ENCODE measurements at places on chromosomes 2 and 18.
A peak's percentile ranks its signal among the peaks of the same experiment; 100 is the strongest.

DNA sequence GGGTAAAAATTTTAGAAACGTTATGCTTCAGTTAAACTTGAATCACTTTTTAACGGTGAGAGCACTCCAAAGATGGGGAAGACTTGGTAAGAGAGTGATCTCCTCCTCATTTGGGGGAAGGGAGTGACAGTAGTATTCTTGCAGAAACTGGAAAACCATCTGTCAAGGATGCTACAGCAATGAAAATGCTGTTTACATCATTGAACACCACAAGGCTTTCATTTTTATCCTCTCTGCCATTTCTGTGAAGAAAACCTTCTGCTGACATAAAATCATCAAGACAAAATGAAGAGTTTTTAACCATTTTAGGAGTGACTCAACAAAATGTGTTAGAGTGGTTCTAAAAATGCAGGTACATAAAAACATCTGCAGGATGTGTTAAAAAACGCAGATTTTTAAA, 38.1 kb downstream of the CDH2 start:
- DNase-seq, result no peak

DNA sequence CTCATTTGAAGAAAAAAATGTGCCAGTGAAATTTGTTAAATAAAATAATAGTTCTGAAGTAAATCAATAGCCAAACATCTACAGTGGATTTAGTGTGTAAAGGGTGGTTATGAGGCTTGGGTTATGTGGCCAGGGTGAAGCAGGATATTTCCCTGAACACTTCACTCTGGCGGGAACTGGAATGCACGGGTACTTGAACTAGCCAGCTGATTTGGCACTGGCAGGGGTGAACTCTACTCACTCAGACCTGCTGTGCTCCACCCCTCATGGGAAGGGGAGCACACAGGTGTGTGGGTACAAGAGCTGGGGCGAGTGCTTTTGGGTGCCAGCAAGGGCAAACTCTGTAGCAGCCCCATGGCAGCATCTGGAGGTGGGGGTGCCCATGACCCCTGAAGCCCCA, 278.2 kb downstream of the CALCRL start:
- no peak for DNase-seq

- peak; percentile 69 for DNase-seq
Observed at GRCh38 chr2:205766779-205767359, 84.6 kb downstream of the NRP2 start.

- no peak for DNase-seq
Observed at GRCh38 chr18:23859466-23860336, 154.9 kb upstream of the TTC39C start.

GRCh38 chr2:98463081-98463481, 18.4 kb downstream of the INPP4A start:
- DNase-seq, result no peak

DNA sequence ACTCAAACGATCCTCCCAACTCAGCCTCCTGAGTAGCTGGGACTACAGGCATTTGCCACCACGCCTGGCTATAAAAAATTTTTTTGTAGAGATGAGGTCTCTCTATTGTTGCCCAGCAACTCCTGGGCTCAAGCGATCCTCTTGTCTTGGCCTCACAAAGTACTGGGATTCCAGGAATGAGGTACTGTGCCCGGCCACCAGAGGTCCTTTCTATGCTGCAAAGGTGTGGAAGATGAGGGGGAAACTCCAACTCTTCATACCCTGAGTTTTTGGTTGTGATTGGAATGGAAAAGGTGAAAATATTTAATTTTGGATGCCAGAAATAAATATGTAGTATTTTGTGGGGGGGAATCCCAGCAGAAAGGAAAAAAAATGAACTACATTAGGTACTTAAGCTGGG, 36.0 kb downstream of the MRPL33 start:
- peak; percentile 44 for DNase-seq

DNA sequence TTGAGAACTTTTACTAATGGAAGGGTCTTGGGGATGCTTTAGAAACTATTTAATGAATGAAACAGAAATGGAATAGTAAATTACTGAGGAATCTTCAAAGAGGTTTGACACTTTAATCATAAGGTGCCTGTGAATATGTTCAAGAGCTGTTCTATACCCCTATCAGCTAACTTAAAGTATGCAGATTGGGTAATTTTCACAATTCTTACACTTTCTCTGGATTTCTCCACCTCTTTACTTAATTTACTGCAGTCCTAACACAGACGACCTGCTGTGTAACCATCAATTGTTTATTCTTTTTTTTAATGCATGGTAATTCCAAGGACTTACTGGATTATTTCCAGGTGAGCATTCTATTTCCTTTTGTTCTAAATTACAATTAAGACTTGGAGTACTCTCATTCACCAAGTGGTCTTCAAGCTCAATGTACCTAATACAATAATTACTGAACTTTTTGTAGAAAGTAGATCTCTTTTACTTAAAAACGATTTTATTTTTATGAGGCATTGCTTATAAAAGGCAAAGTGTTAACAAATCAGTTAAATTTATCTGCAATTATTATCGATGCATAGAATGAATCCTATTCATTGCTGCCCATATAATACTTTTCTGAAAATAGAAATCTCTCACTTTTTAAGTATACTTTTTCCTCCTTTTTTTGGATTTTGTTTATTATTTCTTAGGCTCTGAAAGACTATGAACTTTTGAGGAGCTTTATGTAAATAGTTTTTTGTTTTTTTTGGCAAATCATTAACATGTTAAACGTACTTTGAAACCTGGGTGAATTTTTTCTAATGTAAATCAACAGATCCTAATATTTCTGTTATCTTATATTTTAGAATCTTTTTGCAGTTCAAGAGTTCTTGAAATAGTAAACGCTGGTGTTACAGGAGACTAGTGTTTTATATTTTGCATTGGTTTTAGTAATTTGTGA, 5.5 kb downstream of the VSNL1 start:
- DNase-seq, result no peak

DNA sequence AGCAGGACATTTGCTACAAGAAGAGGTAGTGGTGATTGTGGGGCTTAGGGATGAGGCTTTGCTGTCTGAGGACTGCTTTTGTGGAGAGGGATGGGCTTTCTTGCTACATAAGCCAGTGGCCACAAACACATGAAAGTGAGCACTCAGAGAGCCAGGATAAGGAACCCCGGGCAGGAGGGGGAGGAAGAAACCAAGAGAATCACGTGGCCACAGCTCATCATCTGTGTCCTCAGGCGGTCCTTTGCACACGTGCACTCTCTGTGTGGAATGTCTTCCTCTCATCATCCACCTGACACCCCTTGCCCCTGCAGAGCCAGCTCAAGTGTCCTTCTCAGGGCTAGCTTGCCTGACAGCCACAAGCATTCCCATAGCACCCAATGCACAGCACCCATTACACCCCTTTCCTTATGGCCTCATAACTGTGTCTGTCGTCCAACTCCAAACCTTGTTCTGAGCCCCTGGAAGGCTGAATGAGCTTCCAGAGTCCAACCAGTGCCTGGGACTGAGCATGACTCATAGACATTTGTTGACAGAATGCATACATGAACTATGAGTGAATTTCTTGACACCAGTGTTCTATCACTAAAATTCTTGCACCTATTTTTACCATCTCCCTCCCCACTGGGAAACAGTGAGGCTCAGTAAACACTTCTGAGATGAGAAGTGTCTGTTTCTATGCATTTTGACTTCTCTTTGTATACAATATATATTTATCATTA, 398.3 kb downstream of the ALK start:
- peak; percentile 70 for DNase-seq

GRCh38 chr2:232322560-232323327, 55.8 kb upstream of the ALPP start:
- DNase-seq, result no peak
